ENCODE measurements at places on chromosomes 11 and 22.

DNA sequence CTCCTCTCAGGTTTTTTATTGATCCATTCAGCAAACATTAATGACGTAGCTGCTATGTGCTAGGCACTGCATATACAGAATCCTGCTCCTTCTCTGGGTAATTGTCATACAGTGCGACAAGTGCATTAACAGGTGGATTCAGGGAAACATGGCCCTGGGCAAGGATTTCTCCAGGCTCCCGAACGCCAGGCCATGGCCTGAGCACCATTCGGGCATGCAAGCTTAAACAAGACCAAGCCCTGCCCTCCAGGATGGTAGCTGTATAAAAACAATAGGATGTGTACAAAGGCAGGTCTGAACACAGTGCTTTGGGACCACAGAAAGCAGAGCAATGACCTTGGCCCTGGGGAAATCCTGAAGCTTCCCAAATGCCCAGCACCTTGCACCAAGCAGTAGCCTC is 9.1 kb upstream of the SYT7 start:
- DNase-seq, result no peak

GRCh38 chr11:44780940-44781631 is 54.3 kb downstream of the TSPAN18 start:
- DNase-seq, result no peak

DNA sequence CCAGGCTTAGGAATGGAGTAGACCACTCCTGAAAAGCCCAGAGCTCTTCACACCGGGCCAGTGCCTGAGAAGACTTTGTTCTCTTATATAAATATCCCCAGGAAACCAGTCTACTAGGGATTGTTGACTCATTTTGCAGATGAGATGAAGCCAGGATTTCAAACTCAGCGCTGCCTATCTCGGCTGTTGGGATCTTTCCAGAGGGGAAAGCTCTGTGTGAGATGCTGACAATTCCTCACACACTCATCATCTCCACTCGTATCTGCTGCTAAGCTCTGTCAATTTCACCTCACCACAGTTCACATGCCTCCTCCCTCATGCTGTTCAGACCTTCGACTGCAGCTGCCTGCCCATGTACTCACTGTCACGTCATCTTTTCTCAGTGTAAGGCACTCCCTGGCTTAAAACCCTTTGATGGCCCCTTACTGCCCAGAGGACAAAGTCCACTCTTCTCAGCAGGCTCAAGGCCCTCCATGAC is 12.5 kb downstream of the USH1C start:
- DNase-seq, result no peak

DNA sequence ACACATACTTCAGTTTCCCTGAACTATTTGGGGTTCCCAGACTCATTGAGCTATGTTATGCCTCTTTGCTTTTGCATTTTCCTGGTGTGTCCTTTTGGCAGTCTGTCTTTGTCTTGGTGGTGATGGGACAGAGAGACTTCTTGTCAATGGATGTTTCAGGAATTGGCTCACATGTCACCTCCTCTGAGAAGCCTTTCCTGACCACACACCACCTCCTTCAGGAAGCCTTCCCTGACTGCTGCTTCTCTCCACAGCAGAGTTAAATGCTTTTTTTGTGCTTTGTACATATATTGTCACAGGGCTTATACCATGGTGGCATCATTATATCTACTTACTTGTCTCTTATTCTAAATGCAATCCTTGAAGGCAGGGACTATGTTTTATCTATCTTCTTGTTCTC is 28.5 kb upstream of the ELF5 start:
- DNase-seq, result no peak

DNA sequence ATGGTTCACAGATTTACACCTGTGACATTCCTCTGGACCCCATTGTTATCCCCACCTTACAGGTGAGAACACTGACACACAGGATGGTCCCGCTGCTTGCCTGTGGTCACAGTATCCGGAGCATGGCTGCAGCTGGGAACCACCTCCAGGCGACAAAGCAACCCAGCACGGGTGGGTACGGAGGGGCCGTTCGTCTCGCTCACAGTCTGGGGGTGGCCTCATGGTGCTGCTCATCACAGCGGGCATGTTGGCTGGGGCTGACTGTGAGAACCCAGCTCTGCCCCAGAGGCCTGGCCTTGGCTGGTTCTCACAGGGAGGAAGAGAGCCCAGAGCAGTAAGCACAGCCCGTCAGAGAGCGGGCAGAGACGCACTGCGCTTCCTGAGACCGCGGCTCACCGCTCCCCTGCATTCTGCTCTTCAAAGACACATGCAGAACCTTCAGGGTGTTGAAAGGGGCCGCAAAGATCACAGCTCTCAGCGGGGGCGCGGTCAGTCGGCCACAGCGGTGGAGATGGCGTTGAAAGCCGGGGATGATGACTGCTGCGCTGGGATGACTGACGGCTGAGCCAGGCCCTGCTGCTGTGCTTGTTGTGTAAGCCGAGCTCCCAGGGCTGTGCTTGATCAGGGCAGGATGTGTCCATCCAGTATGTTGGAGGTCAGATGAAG is 423.0 kb downstream of the BRD1 start:
- no peak for DNase-seq

DNA sequence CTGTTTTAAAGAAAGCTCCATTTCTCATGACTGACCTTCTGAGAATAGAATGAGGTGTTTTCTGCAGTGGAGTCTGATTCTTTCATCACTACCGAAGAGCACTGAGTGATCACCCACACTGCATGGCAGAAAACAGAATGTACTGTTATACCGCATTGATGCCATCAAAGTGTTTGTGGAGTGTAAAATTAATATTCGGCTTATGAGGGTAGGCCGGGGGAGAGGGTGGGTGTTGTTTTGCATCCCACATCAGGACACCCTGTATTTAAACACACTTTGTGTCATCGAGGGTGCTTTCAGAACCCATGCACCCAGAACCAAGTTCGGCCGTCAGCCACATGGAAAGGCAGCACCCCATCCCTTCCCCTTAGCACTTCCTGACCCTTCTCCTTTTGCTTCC is 41.3 kb upstream of the ETS1 start:
- no peak for DNase-seq

GRCh38 chr22:26888887-26889286 is 231.5 kb downstream of the MIAT start:
- DNase-seq, result no peak

GRCh38 chr11:86933891-86934581 is 21.2 kb downstream of the FZD4 start:
- no peak for DNase-seq

GRCh38 chr11:113271551-113272245 is 42.7 kb upstream of the TTC12 start:
- DNase-seq, result no peak

GRCh38 chr22:40006641-40007040 is 11.9 kb downstream of the FAM83F start:
- no peak for DNase-seq

DNA sequence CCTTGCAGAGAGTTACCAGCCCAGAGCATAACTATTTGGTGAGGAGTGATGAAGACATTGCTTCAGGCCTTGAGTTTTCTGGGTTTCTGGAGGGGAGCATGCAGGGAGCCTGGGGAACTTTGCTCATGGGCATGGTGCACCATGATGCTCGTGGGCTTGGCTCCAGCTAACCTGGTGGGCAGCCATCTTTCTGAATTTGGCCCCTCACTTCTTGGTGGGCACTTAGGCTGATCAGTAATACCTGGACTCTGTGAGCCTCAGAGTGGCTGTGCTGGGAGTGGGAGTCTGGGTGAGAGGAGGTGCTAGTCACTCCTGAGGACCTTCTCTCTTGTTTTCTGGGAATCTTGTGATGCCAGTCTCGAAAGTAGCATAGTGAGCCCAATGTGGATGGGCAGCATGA is 30.6 kb downstream of the AMPD3 start:
- no peak for DNase-seq

DNA sequence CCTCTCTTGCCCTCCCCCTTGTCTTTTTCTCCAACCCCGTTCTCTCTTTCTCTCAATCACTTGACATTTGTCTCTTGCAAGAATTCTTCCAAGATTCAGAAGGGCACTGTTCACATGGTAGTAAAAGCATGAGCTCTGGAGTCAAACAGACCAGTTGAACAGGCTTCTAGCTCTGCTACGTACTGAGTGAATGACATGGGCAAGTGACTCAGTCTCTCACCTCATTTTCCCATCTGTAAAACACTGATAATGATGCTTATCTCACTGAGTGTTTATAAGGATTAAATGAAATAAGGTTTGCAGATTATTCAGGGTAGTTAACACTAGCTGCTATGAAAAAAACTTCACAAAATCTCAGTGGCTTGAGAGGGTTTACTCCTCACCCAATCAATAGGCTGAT is 5.9 kb upstream of the IL10RA start:
- DNase-seq, result no peak

- no peak for DNase-seq
Measured at GRCh38 chr11:75441804-75442132, 8.8 kb upstream of the KLHL35 start.

- no peak for DNase-seq
Measured at GRCh38 chr22:45515676-45516075, 13.0 kb downstream of the FBLN1 start.

DNA sequence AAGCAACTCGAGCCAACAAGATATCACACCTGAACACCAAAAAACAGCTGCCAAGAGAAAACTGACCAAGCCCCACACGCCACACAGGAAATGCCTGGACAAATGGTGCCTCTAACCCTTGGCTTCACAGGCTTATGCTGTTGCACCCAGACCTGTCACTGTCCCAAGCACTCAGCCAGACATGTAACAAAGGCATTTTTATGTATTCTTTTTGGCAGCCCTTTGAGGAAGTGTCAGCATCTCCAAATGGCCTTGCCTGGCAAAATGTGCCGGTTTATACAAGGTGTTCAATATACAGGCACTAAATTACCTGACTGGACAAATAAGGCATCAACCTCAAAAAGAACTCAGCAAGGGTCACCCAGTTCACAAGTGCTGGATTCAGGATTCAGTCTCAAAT is 6.1 kb downstream of the HDHD5 start:
- no peak for DNase-seq

- DNase-seq, result no peak
Measured at GRCh38 chr11:72123117-72123653, 10.7 kb upstream of the ANAPC15 start.

DNA sequence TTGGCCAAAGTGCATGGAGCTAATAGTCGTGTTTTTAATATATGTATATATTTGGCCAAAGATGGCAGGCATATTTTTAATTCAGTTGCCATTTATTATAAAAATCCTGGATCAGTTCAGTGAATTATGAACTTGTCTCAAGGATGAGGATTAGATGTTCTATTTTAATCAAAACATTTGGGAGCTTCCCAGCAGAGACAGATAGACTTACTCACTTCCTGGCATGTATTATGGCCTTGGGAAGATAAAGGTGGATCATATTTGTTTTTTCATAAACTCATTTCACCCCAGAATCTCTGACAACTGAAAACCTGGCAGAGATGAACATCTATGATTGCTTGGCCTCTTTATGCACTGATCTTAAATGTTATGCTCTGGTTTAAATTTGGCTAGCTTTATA is 148.8 kb downstream of the NCAM1 start:
- no peak for DNase-seq

DNA sequence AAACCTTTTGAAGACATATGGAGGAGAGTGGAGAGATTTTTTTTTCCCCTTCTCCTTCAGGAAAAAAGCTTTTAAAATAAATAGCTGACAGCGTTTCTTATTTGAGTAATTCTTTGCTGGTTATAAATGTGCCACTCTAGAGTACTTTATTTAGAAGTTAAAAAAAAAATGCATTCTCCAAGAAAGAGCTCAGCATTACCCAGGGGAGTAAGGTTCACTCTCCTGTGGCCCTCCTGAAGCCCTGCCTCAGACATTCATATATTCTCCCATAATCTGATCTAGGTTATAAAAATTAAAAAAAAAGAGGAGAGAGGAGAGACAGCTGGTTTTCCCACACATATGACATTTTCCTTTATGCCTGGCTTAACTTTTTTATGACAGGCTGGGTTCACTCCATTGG is 545.2 kb upstream of the CADM1 start:
- no peak for DNase-seq

GRCh38 chr11:38766796-38767195 is 2168.8 kb upstream of the RAG2 start:
- DNase-seq, result no peak

- DNase-seq, result no peak
Measured at GRCh38 chr22:27314276-27314807, 487.2 kb downstream of the MN1 start.

DNA sequence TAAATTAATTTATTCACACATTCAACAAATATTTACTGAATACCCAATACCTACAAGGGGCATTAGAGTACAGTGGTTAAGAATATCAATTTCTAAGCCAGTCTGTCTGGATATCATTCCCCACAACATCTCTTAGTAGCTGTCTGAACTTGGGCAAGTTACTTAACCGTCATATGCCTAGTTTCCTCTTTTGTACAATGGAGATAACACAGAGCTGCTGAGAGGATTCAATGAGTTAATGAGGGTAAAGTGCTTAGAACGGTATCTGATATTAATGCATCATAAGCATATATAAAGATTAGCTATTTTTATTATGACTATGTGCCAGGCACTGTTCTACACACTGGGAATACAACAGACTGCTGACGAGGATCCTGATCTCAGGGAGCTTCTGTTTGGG is 116.4 kb downstream of the APOL5 start:
- DNase-seq, result no peak

- DNase-seq, result no peak
Measured at GRCh38 chr22:40805239-40805638, 13.9 kb downstream of the SLC25A17 start.

DNA sequence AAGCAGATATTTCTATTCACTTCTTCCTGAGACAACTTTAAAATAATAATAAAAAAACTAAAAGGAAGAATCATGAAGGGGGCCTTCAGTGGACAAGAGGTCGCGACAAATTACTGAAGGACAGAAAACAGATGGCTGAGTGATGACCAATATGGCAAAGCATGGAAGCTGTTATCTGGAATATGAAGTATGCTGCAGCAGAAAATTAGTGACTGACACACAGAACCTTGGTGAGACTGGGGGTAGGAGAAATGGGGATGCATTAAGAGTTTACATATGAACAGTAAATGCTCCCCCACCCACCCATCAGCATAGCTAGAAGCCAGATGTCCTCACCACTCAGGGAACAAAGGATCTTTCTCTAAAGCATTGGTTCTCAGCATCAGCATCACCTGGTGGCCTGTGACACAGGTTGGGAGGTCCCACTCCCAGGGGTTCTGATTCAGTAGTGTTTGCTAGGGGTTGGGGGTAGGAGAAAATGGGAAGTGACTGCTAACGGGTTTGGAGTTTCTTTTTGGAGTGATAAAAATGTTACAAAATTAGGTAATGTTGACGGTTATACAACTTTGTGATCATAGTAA is 59.7 kb downstream of the NARS2 start:
- no peak for DNase-seq

DNA sequence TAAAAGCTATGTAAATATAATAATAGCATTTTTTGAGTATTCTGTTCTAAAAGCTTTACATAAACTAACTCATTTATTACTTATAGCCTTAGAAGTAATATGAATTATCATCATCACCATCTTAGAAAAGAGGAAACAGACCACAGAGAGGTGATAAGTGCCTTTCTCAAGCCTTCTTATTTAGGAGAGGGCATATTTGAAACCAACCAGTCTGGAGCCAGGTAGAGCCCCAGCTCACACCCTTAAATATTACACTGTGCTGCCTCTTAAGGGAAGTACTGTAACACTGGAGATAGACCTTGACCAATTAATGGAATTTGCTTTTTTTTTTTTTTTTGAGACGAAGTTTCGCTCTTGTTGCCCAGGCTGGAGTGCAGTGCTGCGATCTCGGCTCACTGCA is 2.3 kb downstream of the BCO2 start:
- DNase-seq, result no peak

- DNase-seq, result no peak
Measured at GRCh38 chr22:23222793-23223568, 42.7 kb downstream of the BCR start.

GRCh38 chr11:65485920-65486219 is 13.0 kb upstream of the MALAT1 start:
- DNase-seq, result no peak

- DNase-seq, result no peak
Measured at GRCh38 chr11:10622108-10622507, 53.6 kb upstream of the LYVE1 start.
